ENCODE measurements at places on chromosomes 7 and 10.

GRCh38 chr7:129798616-129799349 is 154.0 kb downstream of the UBE2H start:
- DNase-seq = no peak

DNA sequence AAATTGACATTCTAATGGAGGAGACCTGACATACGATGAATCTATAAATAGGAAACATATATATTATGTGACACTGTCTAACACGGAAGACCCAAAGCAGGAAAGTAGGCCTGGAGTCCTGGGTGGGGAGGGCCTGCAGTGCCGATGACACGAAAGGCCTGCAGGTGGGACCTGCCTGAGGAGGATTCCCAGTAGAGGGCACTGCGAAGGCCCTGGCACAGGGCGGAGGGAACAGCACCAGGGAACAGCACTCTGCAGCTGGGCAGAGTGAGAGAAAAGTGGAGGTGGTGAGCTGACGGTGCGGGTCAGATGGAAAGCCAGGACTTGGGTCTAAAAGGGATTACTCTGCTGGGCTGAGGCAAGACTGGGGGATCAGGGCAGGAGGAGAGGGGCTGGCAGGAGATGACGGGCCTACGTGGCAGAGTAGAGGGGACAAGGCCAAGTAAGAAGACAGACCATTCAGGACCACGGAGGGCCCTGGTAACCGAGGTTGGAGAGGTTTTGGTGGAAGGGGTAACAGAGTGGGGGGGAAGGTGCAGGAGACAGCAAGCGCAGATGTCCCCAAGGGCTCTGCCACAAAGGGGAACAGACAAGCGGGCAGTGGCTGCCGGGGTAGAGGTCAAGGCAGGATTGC is 8.1 kb downstream of the ZNF746 start:
- DNase-seq = no peak

GRCh38 chr10:72316748-72317435 is 37.8 kb downstream of the DNAJB12 start:
- DNase-seq = no peak

- no peak for DNase-seq
These were observed 1.8 kb downstream of the DDIT4 start for GRCh38 chr10:72275351-72276012.

GRCh38 chr7:5586963-5587348 is 163.3 kb upstream of the TNRC18 start:
- DNase-seq = no peak

- DNase-seq = no peak
These were observed 67.6 kb upstream of the CTNNA3 start for GRCh38 chr10:67763499-67764011.
